ENCODE measurements at places on chromosomes 13 and 19. TPM values are rescaled to one million over a fixed set of nuclear protein-coding genes. Genes with fewer than 3 reads are reported as not detected.

GRCh38 chr19:48174445-48175030, 4.1 kb downstream of the ZSWIM9 start:
- no peak overlapping the region for H3K27ac ChIP-seq
- no peak for DNase-seq
- no peaks in the 10 kb centered on the region for H3K36me3 ChIP-seq
- H3K4me1 ChIP-seq, result peaks cover 4% of the 10 kb centered on the region
- no peak overlapping the region for H3K4me3 ChIP-seq
- H3K27me3 ChIP-seq, result no peaks in the 10 kb centered on the region

GRCh38 chr13:37648609-37649008, 50.0 kb upstream of the POSTN start:
- H3K4me3 ChIP-seq, result no peak overlapping the region
- H3K4me1 ChIP-seq, result no peaks in the 10 kb centered on the region
- H3K27ac ChIP-seq, result no peak overlapping the region
- no peaks in the 10 kb centered on the region for H3K27me3 ChIP-seq

- peak overlapping the region; percentile 84 for H3K27ac ChIP-seq
- H3K4me1 ChIP-seq, result peaks cover 49% of the 10 kb centered on the region
- DNase-seq, result peak; percentile 95
- H3K36me3 ChIP-seq, result no peaks in the 10 kb centered on the region
- peak overlapping the region; percentile 50 for H3K4me3 ChIP-seq
Observed at GRCh38 chr19:1266129-1266915, 2.8 kb upstream of the CIRBP start.

GRCh38 chr13:42883771-42884467, 102.5 kb downstream of the FAM216B start:
- H3K36me3 ChIP-seq, result no peaks in the 10 kb centered on the region
- H3K4me3 ChIP-seq, result no peak overlapping the region

- no peak for DNase-seq
- H3K36me3 ChIP-seq, result peaks cover 9% of the 10 kb centered on the region
- H3K27me3 ChIP-seq, result no peaks in the 10 kb centered on the region
- no peak overlapping the region for H3K27ac ChIP-seq
- no peak overlapping the region for H3K4me3 ChIP-seq
- H3K4me1 ChIP-seq, result no peaks in the 10 kb centered on the region
Observed at GRCh38 chr19:7993560-7993959, 11.9 kb downstream of the ELAVL1 start.

GRCh38 chr13:67156723-67157060, 73.4 kb downstream of the PCDH9 start:
- H3K36me3 ChIP-seq, result no peaks in the 10 kb centered on the region
- no peaks in the 10 kb centered on the region for H3K4me1 ChIP-seq
- H3K4me3 ChIP-seq, result no peak overlapping the region
- no peak overlapping the region for H3K27ac ChIP-seq
- DNase-seq, result no peak
- H3K27me3 ChIP-seq, result no peaks in the 10 kb centered on the region

DNA sequence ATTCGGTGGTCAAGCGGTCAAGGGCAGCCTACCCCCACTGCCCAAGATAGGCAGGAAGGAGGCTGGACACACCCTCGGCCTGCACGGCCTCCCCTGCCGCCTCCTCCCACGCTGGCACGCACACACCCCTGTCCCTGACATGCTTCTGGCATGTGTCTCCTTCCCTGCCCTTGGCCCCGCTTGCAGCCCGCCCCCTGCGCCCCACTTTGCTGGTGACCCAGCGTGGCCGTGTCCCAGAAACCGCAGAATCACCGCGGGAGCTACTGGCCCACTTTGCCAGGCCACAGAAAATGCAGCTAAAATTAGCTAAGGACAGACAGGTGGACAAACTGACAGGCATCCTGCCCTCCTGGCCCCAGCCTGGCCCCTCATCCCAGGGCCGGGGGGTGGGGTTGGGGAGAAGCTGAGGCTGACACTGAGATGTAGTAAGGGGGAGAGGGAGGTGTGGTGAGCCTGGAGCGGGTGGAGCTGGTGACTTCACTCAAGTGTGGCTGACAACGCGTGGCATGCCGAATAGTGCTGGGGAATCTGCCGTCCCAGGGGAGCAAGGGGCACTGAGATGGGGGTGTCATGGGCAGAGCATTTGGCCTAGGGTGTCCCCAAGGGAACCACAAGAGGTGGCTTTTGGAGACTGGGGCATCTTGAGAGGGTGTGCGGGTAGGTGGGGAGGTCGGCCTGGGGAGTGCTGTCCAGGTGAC, 2.4 kb downstream of the SHANK1 start:
- no peak overlapping the region for H3K27ac ChIP-seq
- H3K27me3 ChIP-seq, result peaks cover 13% of the 10 kb centered on the region
- H3K4me3 ChIP-seq, result no peak overlapping the region
- no peaks in the 10 kb centered on the region for H3K36me3 ChIP-seq
- no peak for DNase-seq
- H3K4me1 ChIP-seq, result no peaks in the 10 kb centered on the region

- no peak for DNase-seq
- no peaks in the 10 kb centered on the region for H3K36me3 ChIP-seq
- H3K27ac ChIP-seq, result no peak overlapping the region
- H3K4me1 ChIP-seq, result no peaks in the 10 kb centered on the region
Observed at GRCh38 chr13:50884265-50884664, 25.3 kb upstream of the RNASEH2B start.

DNA sequence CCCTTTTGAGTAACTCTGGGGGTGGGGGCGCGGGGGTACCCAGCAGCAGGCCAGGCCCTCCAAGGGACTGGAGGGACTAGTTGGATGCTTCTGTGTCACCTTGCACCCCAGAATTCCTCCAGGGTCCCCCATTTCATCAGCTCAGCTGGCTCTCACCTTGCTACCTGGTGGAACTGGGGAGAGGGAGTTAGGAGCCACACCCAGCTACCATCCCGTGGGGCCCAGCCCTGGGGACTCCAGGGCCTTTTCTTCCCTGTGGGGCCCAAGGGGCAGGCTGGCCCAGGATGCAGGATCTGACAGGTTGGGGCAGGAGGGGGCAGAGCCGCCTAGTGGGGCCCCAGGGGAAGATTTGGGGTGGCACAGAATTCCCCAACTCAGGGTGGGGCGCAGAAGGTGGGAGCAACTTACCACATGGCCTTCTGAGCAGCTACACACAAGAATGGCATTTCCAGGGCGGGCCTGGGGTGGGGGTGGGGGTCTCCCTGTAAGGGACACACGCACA, 32.8 kb upstream of the NANOS3 start:
- H3K27ac ChIP-seq, result peak overlapping the region; percentile 90
- peak; percentile 44 for DNase-seq
- H3K4me1 ChIP-seq, result peaks cover 15% of the 10 kb centered on the region

- H3K4me3 ChIP-seq, result no peak overlapping the region
- H3K36me3 ChIP-seq, result no peaks in the 10 kb centered on the region
- no peak overlapping the region for H3K27ac ChIP-seq
- no peak for DNase-seq
Observed at GRCh38 chr19:51521781-51522180, 9.7 kb downstream of the SIGLEC6 start.

DNA sequence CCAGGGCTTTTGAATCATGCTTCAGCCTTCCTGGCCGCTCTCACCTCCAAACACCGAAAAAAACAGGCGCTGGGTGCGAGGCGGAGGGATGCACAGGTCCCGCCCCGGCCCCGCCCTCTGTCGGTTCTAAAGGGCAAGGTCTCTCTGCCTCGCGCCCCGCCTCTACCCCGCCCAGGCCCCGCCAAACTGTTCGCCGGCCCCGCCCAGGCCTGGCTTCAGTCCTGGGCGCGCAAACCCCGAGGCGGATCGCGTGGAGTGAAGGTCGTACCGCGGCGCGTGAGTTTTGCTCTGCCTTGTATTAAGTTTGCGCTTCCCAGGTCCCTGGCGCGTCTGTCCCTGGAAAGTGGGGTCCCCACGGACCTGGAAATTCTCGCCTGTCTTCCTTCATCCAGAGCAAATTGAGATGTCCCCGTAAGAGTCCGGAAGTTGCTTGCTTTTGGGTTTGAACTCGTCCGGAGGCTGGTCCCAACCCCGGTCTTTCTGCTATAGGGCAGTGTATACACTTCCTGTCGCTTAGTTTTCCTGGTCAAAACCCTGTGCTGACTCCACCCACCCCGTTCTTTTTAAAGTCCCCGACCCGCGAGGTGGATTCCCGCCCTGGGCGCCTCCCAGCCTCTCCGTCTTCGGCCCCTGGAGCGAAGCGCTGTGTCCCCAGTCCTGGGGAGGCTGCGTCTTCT, 8.4 kb downstream of the ZNF808 start:
- H3K27me3 ChIP-seq, result no peaks in the 10 kb centered on the region
- H3K4me1 ChIP-seq, result no peaks in the 10 kb centered on the region
- H3K36me3 ChIP-seq, result peaks cover 6% of the 10 kb centered on the region
- peak overlapping the region; percentile 31 for H3K4me3 ChIP-seq
- peak; percentile 72 for DNase-seq
- peak overlapping the region; percentile 53 for H3K27ac ChIP-seq

DNA sequence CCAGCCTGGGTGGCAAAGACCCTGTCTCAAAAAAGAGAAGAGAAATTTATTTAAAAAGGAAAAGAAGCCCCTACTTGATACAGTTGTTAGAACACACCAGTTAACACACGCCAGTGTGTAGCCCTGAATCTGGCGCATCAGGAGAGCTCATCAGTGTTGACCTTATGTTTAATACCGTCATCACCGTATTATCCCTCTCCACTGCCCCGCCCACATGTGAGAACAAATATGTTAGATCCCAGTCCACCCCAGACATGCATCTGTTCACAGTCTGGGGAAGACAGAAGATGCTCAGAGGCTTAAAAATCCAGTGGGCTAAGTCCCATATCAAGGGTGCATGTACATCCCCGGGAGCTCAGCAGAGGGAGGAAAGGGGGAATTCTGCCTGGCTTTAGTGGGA, 155.2 kb downstream of the DPF1 start:
- H3K27ac ChIP-seq, result no peak overlapping the region
- DNase-seq, result no peak
- H3K4me1 ChIP-seq, result no peaks in the 10 kb centered on the region
- no peaks in the 10 kb centered on the region for H3K27me3 ChIP-seq

DNA sequence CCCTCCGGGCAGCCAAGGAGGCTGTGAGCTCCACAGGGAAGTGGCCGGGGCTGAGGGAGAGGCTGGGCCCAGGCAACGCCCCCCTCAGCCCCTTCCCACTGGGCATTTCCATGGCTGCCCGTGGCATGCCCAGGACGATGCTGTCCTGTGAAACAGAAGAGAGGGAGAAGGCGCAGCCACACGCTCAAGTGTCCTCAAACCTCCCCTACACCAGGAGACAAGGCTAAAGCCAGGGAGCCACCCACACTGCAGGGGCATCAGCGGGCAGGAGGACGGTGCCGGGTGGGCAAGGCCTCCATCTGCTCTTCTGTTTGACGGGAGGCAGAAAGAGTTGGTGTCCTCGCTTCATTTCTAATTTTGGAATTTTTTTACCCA, 14.2 kb upstream of the PROZ start:
- H3K4me3 ChIP-seq, result no peak overlapping the region
- H3K4me1 ChIP-seq, result no peaks in the 10 kb centered on the region
- no peaks in the 10 kb centered on the region for H3K27me3 ChIP-seq

DNA sequence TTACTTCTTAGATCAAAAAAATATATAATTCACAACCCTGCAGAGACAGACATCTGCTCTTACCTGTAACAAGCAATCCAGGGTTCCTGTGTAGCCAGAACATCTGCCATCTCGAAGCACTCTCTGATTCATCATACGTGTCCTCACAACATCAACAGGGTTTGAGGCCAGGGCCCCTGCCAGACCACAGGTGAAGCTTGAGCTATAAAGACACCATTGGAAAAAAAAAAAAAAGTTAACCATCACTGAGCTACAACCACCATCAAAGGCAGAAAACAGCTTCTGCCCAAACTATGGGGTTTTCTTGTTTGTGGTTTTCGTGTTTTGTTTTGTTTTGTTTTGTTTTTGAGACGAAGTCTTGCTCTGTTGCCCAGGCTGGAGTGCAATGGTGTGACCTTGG, 19.3 kb downstream of the SLC25A30 start:
- no peak for DNase-seq
- no peaks in the 10 kb centered on the region for H3K4me1 ChIP-seq
- H3K27ac ChIP-seq, result no peak overlapping the region

- H3K27ac ChIP-seq, result peak overlapping the region; percentile 68
- no peak overlapping the region for H3K4me3 ChIP-seq
- peaks cover 5% of the 10 kb centered on the region for H3K4me1 ChIP-seq
Observed at GRCh38 chr13:33278913-33279312, 6.6 kb downstream of the STARD13 start.

ZSCAN4 gene
- not detected for total RNA-seq

KCNC3 gene
- total RNA-seq, result 0.61 TPM

CD37 gene
- 8.6 TPM for total RNA-seq

KLK10 gene
- total RNA-seq, result 1.1 TPM

ZNF665 gene
- total RNA-seq, result 2.2 TPM

VSTM2B gene
- total RNA-seq, result not detected

CDX2 gene
- 391 TPM for total RNA-seq

SMIM17 gene
- not detected for total RNA-seq

KMT2B gene
- total RNA-seq, result 46.9 TPM

NTF4 gene
- not detected for total RNA-seq
